Naive B cell (primary cell): ENCODE measurements at places on chromosomes 4 and X. TPM values are rescaled to one million over a fixed set of nuclear protein-coding genes. Genes with fewer than 3 reads are reported as not detected.

Gene CENPU
- polyA plus RNA-seq = 1.8 TPM

Gene SMIM31
- polyA plus RNA-seq = not detected

Gene TLR2
- 3.1 TPM for polyA plus RNA-seq

Gene NWD2
- not detected for polyA plus RNA-seq

DNA sequence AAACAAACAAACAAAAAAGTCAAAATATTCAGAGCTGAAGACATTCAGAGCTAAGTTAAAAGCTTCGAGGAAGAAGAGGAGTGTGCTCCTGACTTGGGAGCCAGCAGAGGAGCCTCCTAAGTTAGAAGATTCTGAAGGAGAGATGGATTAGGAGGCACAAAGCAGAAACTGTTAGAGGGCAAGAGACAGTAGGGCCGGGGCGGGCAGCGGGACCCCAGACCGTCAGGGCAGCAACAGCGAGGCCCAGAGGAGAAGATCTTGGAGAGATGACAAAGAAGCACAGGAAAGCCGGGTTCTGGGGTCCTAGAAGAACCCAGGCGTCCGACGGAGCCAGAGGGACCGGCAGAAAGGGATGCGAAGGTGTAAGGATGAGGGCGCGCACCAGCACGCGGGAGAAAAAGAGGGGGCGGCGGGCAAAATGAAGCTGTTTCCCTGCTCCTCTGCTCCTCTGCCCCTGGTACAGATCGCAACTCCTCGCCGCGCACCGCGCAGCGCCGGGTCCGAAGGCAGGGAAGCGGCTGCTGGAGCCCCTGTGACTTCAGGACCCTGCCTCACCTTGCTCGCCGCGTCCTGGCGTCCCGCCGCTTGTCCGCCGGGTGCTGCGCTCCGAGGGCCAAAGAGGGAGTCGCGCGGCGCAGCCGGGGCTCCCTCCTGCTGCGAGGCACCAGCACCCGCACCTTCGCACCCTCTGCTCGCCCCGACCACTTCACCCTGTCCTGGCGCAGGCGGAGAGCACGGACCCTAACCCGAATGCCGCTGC is 477 bp downstream of the KLHL13 start:
- H3K4me1 ChIP-seq = peaks cover 10% of the 10 kb centered on the region
- no peak overlapping the region for H3K27ac ChIP-seq
- peak overlapping the region; percentile 84 for H3K4me3 ChIP-seq
- H3K36me3 ChIP-seq = no peaks in the 10 kb centered on the region
- DNase-seq = no peak
- H3K27me3 ChIP-seq = peaks cover 15% of the 10 kb centered on the region

DNA sequence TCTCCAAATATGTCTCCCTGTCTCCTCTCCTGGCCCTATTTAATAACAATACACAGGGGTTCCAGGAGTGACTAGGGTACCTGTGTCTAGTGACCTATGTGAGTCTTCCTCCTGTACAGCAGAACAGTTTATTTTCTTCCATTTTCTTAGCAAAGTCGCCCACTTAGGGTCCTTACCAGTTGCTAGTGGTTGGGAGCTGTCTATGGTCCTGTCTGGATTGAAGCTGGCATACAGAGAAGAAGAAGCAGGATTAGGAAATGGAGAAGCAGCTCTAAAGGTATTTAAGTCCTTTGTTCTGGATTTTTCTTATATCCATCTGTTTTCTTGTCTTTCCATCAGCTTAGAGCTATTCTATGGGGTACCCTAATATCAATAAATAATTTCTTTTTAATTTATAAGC is 587.1 kb upstream of the CPEB2 start:
- H3K4me1 ChIP-seq = no peaks in the 10 kb centered on the region
- H3K27ac ChIP-seq = no peak overlapping the region

DNA sequence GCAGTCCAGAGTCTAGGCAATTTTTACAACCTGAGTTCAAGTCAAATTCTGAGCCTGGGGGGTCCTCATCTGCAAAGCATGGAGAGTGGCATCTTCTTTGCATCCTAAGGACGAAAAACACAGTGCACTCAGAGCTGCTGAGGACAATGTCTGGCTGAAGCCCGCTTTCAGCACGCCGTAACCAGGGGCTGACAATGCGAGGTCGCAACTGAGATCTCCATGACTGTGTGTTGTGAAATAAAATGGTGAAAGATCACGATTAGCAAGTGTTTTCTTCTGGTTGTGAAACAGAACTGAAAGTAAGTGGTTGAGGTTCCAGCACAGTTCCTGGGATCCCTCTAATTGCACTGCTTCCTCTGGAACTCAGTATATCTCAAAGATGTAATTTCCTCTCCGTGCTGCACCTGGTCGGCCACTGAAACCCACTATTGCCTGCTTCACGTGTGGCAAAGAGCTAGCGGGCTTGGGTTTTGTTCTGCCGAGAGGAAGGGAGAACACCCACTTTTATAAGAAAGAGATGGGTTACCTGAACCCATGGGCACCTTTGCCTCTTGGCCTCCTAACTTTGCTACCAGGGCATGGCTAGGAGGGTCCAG is 7.7 kb upstream of the F11 start:
- DNase-seq = no peak
- H3K27me3 ChIP-seq = no peaks in the 10 kb centered on the region
- H3K4me1 ChIP-seq = no peaks in the 10 kb centered on the region
- H3K27ac ChIP-seq = no peak overlapping the region
- H3K36me3 ChIP-seq = no peaks in the 10 kb centered on the region
- no peak overlapping the region for H3K4me3 ChIP-seq

DNA sequence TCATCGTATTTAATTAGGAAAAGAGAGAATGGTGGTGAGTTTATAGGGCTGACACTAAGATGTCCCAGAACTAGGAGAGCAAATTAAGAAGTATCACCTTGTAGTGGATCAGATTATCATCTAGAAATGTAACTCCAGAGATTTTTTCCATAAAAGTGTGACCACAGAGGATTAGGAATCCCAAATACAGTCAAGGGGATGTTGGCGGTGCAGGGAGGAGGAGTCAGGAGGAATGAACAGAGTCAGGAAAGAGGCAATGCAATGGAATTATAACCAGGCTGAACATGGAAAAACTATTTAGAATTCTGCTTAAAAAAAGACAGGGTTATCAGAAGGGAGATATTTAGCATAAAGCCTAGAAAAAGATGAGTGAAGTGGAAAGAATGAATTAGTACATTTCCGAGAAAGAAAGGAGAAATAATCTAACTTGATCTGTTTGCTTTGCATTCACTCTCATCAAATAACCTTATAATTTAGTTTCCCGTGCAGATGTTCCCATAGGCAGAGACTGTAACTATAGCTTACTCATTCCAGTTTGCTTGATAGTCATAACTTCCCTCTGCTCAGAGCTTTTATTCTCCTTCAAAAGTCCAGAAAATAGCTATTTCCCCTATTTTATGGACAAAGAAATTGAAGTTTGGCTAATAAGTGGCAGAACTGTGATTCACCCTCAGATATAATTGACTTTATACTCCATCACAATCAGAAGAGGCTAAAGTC is 56.4 kb downstream of the SCFD2 start:
- no peak for DNase-seq
- H3K4me3 ChIP-seq = no peak overlapping the region
- peaks cover 43% of the 10 kb centered on the region for H3K36me3 ChIP-seq

DNA sequence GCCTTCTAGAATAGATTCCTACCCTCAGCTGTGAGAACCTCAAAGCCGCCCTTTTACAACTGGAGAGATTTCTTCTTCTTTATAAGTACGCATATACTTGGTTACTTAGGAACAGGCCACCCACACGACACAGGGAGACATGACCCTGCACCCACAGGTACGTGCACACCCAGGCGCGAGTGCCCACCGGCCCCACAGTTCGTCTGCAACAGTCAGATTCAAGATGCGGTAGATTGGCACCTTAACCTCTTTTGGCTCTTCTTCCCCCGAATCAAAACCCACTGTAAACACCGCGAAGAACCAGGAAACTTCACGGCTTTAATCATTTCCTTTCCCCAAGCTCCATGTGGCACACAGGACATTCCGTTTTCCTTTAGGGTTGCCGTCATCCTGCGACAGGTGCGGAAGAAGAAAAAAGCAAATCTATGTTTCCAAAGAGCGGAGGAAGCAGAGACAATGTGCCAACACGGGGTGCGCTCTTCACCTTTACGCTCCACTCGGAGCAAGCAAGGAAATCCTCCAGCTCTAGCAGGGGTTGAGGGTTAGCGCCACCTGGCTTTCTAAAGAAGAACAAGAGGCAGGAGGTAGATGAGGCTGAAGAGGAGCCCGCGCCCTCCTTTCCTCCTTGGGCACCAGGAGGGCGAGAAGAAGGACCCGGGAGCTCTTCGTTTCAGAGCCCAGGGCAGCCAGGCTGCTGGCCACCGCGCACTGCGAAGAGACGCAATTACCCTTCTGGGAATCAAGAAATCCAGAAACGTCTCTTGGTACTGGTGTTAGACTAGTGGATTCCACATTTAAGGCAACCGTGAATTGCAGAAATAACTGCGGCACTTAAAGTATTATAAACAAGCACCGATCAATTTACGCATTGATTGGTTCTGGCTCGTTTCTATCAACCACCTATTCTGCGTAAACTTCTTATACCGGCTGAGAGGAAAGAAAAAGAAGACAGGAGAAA is 35.7 kb downstream of the HAND2 start:
- DNase-seq = no peak
- peaks cover 2% of the 10 kb centered on the region for H3K36me3 ChIP-seq
- H3K4me3 ChIP-seq = peak overlapping the region; percentile 86
- H3K27me3 ChIP-seq = peaks cover 59% of the 10 kb centered on the region
- H3K4me1 ChIP-seq = peaks cover 21% of the 10 kb centered on the region

- DNase-seq = no peak
- no peak overlapping the region for H3K27ac ChIP-seq
- no peaks in the 10 kb centered on the region for H3K27me3 ChIP-seq
- no peak overlapping the region for H3K4me3 ChIP-seq
- H3K4me1 ChIP-seq = no peaks in the 10 kb centered on the region
- H3K36me3 ChIP-seq = no peaks in the 10 kb centered on the region
Observed at GRCh38 chr4:130985371-130985770, 1889.4 kb downstream of the C4orf33 start.

DNA sequence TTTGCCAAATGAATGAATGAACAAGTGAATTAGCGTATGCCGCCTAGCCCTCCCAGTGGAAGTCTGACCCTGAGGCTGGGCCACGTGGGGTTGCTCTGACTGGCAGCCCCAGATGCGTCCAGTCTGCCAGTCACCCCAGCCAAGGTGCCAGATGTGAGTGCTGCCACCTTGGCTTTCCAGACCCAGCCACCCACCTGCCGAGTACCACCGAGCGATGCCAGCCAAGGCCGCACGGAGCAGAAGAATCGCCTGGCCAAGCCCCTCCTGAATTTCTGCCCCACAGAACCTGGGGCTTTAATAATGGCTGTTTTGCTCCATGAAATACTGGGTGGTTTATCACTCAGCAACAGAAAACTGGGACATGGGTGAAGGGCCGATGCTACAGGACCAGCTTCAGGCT is 59.3 kb downstream of the ADRA2C start:
- no peak for DNase-seq
- no peaks in the 10 kb centered on the region for H3K36me3 ChIP-seq
- H3K27me3 ChIP-seq = no peaks in the 10 kb centered on the region
- H3K4me1 ChIP-seq = no peaks in the 10 kb centered on the region

- no peak for DNase-seq
- H3K36me3 ChIP-seq = no peaks in the 10 kb centered on the region
- no peaks in the 10 kb centered on the region for H3K4me1 ChIP-seq
- H3K27me3 ChIP-seq = no peaks in the 10 kb centered on the region
Observed at GRCh38 chr4:6900956-6901355, 8.7 kb upstream of the TBC1D14 start.

DNA sequence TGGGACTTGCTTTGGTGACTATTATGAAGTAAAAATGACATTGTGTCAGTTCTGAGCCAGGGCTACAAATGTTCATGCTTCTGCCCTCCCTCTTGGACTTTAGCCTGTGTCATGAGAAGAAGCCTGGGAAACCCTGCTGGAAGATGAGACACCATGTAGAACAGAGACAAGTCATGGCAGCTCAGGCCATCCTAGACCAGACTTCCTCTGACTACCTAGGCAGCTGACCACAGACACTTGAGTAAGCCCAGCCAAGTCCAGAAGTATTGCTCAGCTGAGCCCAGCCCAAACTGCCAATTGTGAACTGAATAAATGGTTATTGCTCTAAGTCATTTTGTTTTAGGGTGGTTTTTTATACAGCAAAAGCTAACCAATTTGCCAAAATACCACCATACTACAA is 467.6 kb upstream of the CNKSR2 start:
- H3K27me3 ChIP-seq = no peaks in the 10 kb centered on the region
- DNase-seq = no peak
- H3K4me1 ChIP-seq = no peaks in the 10 kb centered on the region
- H3K36me3 ChIP-seq = no peaks in the 10 kb centered on the region
- H3K4me3 ChIP-seq = no peak overlapping the region

GRCh38 chrX:121782976-121783375 is 735.6 kb downstream of the GLUD2 start:
- no peak overlapping the region for H3K4me3 ChIP-seq
- no peaks in the 10 kb centered on the region for H3K36me3 ChIP-seq
- no peaks in the 10 kb centered on the region for H3K27me3 ChIP-seq
- no peak overlapping the region for H3K27ac ChIP-seq
- DNase-seq = no peak

GRCh38 chr4:38582445-38582844 is 81.6 kb upstream of the KLF3 start:
- no peak overlapping the region for H3K27ac ChIP-seq
- no peak for DNase-seq
- H3K36me3 ChIP-seq = peaks cover 5% of the 10 kb centered on the region

- peaks cover 20% of the 10 kb centered on the region for H3K4me1 ChIP-seq
- H3K36me3 ChIP-seq = no peaks in the 10 kb centered on the region
- peak overlapping the region; percentile 91 for H3K4me3 ChIP-seq
- no peaks in the 10 kb centered on the region for H3K27me3 ChIP-seq
- H3K27ac ChIP-seq = peak overlapping the region; percentile 94
Observed at GRCh38 chr4:76147454-76148141, 599 bp downstream of the NUP54 start.

DNA sequence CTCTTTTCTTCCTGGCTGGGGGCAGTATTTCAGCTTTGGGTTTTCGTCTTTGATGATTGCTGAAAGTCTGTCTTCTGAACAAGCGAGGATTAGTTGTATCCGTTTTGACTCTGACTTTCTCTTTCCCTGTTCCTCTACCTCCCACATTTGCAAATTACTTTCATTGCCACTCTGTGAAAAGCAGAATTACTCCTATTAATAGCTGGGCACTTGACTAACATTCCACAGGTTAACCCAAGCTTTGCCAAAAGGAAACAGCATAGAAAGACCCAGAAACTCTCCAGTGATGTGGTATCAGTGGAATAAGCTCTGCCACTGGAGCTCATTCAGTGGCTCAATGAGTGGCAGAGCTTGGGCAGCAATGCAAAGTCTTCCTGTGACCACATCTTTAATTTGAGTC is 238.9 kb downstream of the PALLD start:
- peaks cover 5% of the 10 kb centered on the region for H3K27me3 ChIP-seq
- no peaks in the 10 kb centered on the region for H3K36me3 ChIP-seq
- DNase-seq = no peak
- no peak overlapping the region for H3K4me3 ChIP-seq
- H3K4me1 ChIP-seq = no peaks in the 10 kb centered on the region
- H3K27ac ChIP-seq = no peak overlapping the region

- H3K36me3 ChIP-seq = no peaks in the 10 kb centered on the region
- H3K4me3 ChIP-seq = no peak overlapping the region
- no peaks in the 10 kb centered on the region for H3K27me3 ChIP-seq
- H3K4me1 ChIP-seq = no peaks in the 10 kb centered on the region
- no peak overlapping the region for H3K27ac ChIP-seq
- no peak for DNase-seq
Observed at GRCh38 chrX:10972706-10973105, 138.4 kb upstream of the HCCS start.

- no peak overlapping the region for H3K4me3 ChIP-seq
- H3K4me1 ChIP-seq = peaks cover 36% of the 10 kb centered on the region
- H3K27ac ChIP-seq = no peak overlapping the region
- H3K36me3 ChIP-seq = peaks cover 24% of the 10 kb centered on the region
Observed at GRCh38 chr4:145011636-145012035, 86.4 kb downstream of the ANAPC10 start.
